Stimulated activated CD4-positive, alpha-beta T cell treated with anti-CD3 and anti-CD28 coated beads, Interleukin-1b, Interleukin-23, amount 100 ng/mL, for 4 hours (primary cell): ENCODE measurements at places on chromosomes 3 and 15.

DNA sequence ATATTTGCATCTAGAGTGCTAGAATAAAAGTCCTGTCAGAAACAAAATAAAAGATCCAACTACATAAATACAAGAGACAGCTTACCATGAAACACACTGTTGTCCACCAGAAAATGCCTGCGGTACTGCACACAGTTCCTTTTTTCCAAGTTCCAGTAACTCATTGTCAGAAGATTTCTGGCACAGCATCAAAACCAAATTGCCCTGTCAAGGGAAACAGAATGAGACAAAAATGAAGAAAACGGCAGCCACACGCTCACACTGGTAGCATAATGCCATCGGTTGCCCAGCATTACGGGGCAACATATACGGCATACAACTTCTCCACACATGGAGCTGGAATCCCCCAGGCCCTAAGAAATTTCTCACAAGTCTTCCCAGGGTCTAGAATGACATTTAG lies 40.8 kb downstream of the PLCH1 start:
- DNase-seq = no peak

GRCh38 chr15:37121492-37121891 lies 21.1 kb upstream of the MEIS2 start:
- DNase-seq = no peak

GRCh38 chr3:124322309-124322880 lies 330.5 kb upstream of the ROPN1 start:
- DNase-seq = no peak

DNA sequence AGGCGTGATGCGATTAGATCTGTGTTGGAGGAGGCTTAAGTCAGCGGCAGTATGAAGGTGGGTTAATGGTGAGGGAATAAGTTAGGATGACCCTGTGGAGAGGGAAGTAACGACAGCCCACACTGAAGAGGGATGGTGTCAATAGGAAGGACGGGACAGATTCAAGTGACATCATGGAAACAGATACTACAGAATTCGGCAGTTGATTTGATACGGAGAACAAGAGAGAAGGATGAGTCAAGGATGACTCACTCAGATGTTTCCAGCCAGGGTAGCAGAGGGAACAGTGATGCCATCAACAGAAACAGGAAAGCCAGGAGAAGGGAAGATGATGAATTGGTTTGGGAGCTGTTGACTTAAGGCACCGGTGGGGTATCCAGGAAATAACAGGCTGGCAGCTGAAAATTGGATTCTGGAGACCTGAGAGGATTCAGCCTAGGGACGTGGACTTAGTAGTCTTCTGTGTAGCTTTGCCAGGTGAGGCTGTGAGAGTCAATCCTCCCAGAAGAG lies 38.0 kb downstream of the SHC4 start:
- no peak for DNase-seq

GRCh38 chr3:126097801-126098200 lies 13.9 kb upstream of the SLC41A3 start:
- DNase-seq = no peak

DNA sequence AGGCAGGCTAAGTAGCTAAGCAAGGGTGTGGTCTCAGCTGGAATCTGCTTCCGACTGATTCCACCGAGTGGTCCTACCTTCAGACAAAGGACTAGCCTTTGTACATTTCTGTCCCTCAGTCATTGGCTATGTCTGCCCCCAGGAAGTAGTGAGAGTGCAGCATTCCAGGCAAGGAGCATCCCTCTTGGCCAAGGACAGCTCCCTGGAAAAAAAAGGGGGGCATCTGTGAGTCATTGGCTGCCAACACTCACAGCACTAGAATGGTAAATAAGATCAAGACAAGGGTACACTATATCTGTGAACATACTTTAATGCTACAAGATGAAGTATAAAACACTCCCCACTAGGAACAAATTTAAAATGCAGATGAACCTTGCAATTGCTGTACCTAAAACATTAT lies 66.8 kb downstream of the STAC start:
- DNase-seq = no peak

DNA sequence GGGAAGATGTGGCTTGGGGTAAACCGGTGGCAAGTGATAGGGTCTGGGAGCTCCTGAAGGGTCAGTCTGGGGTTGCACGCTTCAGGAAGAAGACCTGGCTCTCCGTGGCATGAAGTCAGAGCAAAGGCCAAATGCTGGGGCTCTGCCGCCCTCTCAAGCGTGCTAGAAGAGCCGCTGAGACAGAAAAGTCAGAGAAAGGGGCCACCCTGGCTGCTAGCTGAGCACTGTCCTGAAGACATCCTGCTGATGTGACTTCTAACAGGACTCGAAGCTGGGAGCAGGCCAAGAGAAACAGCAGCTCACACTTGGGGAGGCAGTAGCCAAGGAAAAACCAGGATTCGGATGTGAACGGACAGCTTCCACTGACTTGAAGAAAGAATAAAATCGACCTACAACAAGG lies 270.4 kb downstream of the OCA2 start:
- no peak for DNase-seq

- DNase-seq = no peak
Observed at GRCh38 chr15:74421302-74422245, 12.2 kb downstream of the SEMA7A start.
